ENCODE measurements at places on chromosomes 3 and 15.

DNA sequence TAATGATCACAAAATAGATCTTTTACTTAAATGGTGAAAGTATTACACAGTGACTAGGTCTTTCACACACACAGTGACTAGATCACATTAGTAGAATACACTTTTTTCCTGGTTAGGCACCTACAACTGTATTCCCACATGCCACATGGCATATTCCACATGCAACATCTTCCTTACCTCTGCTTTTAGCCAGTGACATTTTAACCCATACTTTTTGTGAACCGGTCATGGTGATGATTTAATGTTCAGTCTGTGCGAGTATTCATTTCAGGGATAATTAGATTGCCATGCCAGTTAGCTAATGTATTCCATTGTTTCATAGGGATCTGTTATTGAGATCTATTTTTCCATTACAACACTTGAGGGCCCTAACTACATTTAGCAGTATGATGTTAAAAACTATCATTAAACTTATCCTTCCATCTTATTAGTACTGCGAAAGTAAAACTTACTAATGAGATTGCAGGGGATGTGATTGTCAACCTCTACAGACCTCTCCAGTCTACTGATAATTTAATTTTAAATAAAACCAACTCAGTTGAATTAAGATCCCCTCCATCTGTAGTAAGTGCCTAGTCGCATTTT, 28.3 kb downstream of the TSEN2 start:
- no peak for DNase-seq

GRCh38 chr3:157248590-157249422, 88.9 kb upstream of the CCNL1 start:
- DNase-seq, result peak; percentile 87

- DNase-seq, result no peak
These were observed 650.8 kb downstream of the MCTP2 start for GRCh38 chr15:94882071-94882712.

- no peak for DNase-seq
These were observed 14.9 kb upstream of the C3orf80 start for GRCh38 chr3:160210341-160210740.

DNA sequence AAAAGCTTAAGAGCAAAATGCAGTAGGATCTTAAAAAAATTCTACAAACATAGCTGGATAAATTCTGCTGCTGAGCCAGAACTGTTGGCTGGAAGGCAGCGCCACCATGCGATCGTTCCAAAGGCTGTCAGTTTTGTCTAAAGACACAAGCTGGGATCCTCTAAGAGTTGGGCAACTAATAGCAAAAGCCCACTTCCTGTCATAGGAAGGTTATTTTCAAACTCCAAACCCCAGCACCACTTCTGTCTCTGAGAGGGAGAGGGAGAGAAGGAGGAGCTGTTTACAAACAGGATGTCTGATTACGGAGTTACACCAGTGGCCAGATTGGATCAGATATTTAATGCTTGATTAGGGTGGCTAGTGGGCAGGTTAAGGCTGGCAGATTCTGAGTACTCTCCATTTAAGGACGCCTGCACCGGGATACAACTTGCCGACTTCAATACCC, 44.0 kb downstream of the EIF4E3 start:
- peak; percentile 65 for DNase-seq

DNA sequence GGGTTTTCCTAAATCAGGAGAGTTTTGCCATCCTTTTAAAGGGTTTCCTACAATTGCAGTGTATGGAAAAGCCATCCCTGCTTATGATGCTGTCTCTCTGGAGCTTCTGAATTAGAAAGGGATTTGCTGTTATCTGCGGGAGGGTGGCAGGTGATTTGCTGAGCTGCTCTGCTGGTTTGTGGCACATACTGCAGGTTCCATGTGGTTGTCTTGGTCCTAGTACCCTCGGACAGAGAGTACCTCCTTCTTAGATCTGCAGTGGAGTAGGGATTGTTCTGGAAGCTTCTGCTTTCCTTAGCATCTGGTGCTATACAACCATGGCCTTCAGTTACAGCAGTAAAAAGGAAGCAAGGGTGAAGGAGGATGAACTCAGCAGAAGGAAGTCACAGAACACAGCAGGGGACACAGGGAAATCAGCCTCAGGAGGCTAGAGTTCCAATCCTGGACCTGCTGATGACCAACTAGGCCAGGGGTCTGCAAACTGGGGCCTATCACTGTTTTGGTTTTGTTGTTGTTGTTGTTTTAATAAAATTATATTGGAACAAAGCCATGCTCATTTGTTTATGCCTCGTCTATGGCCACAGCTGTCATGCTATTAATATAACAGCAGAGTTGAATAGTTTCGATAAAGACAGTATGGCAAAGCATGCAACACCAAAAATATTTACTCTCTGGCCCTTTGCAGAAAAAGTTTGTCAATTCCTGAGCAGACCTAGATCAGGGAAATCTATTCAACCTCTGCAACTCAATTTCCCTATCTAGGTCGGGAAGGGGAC, 39.5 kb downstream of the STARD5 start:
- no peak for DNase-seq

- DNase-seq, result no peak
These were observed 1.5 kb downstream of the GPR87 start for GRCh38 chr3:151315136-151315535.

- DNase-seq, result no peak
These were observed 52.4 kb downstream of the SETMAR start for GRCh38 chr3:4355401-4356219.

GRCh38 chr3:125062904-125063618, 7.3 kb upstream of the HEG1 start:
- no peak for DNase-seq
